ENCODE measurements at places on chromosomes 6 and 20.

DNA sequence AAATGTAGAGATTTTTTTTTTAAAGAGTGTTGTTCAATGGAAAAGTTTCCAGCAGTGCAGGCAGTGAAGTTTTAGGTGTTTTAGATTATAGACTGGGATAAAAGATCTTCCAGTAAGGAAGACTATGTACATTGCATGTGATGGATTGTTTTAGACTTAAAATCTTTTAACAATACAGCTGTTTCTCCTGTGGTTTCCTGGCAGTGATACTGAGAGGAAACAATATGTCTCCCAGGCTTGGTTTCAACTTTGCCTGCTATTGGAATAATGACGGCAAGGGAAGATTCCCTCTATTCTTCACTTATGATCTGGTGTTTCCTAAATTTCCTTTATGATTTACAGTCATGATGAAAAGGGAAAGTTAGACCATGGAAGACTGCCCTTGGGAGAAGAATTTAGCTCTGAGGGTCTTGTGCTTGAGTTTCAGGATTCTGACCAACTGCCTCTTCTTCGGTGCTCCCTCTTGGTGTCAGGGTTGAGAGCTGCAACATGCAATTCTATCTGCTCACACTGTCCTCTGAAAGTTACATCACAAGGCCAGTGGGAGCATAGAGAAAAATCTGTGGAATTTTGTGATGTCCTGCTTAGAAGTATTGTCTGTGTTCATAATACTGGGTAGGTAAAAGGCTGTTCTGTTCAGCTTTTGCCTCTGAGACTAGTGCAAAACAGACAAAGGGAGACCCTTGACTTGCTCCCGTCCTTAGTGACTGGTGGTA lies 262.8 kb upstream of the MAN1A1 start:
- no peak for DNase-seq

GRCh38 chr6:30824698-30825097 lies 59.6 kb upstream of the DDR1 start:
- DNase-seq, result no peak

DNA sequence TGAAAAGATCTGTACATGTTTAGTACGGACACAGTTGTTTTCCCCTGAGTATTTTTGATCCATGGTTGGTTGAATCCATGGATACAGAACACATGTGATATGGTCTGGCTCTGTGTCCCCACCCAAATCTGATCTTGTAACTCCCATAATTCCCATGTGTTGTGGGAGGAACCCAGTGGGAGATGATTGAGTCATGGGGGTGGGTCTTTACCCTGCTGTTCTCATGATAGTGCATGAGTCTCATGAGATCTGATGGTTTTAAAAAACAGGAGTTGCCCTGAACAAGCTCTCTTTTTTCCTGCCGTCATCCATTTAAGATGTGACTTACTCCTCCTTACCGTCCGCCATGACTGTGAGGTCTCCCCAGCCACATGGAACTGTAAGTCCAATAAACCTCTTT lies 139.2 kb downstream of the CDKAL1 start:
- DNase-seq, result no peak

GRCh38 chr6:37547564-37548061 lies 47.9 kb upstream of the CCDC167 start:
- no peak for DNase-seq

DNA sequence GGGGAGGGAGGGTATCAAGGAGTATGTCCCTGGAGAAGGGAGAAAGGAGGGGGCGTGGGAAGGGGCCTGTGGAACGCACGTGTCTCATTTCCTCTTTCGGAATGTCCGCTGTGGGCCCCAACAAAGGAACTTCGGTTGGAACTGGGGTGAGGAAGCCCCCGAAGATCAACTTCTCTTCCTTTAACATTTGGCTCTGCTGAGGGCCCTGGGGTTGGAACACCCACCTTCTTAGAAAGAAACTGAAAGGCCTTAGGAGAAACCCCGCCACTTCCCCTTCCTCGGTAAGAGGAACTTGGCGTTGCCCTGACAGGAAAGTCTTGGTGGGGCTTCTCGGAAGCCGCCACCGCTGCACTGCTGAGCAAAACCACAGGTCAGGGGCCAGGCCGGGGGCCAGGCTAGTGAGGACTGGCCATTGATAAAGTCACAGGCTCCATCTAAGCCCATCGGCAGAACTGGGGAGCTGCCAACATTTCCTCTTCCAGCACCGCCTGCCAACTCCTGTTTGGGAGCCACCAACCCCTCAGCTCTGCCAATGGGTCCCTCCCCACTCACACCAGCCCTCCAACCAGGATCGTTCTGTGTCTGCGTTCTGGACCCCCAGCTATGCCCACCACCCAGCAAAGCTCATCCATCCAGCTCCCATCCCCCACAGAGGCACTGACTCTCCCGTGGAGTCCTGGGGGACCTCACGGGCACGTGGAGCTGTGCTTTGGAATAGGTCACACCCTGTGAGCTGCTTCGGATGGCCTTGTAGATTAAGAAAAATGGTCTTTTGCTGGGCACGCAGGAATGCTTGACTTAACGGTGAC lies 44.8 kb downstream of the FGD2 start:
- DNase-seq, result peak; percentile 61

DNA sequence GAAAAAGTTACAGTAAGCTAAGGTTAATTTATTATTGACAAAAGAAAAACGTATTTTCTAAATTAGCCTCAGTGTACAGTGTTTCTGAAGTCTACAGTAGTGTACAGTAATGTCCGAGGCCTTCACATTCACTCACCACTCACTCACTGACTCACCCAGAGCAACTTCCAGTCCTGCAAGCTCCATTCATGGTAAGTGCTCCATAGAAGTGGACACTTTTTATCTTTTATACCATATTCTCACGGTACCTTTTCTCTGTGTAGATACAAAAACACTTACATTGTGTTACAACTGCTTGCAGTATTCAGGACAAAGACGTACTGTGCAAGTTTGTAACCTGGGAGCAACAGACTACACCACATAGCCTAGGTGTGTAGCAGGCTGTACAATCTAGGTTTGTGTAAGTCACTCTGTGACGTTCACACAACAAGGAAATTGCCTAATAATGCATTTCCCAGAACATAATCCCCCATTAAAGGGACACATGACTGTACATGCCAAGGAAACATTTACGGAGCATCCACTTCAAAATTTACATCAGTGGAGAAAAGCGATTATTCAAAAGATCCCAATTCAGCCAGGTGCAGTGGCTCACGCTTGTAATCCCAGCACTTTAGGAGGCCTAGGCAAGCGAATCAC lies 133.4 kb downstream of the BANF2 start:
- no peak for DNase-seq

GRCh38 chr20:62952373-62952967 lies at the start of gene SLC17A9:
SLC17A9 (plus strand) TSS chr20:62952709; CDS start chr20:62952831, 122 bp downstream.
- peak; percentile 67 for DNase-seq

DNA sequence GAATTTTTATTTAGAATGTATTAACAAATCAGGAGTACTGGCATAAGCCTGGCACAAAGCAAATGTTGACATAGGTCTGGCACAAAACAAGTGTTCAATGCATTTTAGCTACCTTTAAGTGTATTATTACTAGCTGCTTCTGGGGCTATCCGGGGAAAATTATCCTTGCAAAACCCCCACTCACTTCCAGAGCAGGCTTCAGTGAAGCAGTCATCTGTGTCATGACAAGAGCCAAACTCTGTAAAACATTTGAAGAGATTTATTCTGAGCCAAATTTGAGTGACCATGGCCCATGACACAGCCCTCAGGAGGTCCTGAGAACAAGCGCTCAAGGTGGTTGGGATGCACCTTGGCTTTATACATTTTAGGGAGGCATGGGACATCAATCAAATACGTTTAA lies 6.4 kb upstream of the TRIM38 start:
- no peak for DNase-seq

DNA sequence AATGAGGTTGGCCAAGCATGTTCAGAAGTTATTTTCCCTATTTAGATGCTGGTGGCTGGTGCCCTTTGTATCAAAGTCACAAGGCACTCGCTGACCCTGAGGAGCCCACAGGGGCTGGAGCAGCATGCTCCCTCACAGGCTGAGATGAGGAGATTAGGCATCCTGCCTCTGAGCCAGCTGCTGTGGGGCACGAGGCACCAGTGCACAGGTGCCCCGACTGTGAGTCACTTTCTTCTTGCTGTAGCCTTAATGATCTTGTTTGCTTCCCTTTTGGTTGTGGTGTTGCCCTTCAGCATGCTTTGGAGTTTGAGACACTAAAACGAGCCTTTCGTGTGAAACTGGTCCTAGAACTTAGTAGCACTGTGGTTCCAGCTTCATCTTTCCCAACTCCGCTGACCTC lies 4.3 kb downstream of the PSMG4 start:
- no peak for DNase-seq

DNA sequence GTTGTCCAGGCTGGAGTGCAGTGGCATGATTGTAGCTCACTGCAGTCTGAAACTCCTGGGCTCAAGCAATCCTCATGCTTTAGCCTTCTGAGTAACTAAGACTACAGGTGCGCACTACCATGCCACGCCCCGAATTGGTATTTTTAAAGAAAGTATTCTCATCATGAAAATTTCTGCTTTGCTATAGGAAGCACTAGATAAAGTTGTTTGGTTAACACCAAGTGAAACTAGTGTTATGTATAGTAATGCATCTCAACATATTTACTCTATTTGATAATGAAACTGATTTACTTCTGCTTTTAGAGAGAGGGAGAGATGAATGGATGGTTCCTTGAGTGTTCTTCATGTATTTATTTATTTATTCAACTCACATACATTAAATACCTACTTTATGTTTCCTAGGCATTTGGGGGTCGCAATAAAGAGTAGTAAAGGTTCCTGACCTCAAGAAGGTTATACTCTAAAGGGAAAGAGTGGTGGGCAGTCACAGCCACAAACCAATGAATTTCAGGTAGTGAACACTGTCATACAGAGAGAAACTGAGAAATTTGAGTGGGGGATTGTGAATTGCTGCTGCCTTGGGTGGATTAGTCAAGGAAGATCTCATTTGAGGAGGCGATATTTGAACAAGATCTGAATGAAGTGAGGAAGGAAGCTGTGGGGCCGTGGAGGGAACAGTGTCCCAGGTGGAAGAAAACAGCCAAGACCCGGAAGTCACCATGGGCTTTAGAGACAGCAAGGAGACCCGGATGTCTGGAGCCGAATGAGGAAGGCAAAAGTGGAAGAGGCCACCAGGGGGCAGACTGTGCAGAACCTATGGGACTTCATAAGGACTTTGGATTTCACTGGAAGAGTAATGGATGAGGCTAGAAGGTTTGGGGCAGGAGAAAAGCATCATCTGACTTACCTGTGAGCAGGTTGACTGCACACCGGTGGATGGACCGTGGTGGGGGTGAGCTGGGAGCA lies 185.6 kb downstream of the TSHZ2 start:
- no peak for DNase-seq

- no peak for DNase-seq
Observed at GRCh38 chr6:155185544-155185943, 78.3 kb upstream of the CLDN20 start.

- DNase-seq, result no peak
Observed at GRCh38 chr20:33566781-33567603, 77.1 kb downstream of the CBFA2T2 start.

DNA sequence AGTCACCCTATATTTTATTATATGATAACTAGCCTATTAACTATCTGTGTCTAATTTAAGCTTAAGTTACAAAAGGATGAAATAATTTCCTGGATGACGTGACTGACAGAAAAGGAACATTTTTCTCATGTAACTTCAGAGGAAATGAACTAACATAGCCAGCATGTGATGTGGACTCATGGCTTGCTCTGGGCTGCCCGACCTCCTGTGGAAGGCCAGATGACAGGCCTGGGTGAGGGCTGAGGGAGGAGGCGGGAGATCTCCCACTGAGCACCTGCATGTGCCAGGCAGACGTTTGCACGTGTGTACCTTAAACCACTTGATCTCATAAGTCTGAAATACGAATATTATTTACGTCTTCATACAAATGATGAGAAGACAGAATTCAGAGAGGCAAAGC lies 321.1 kb downstream of the SYNE1 start:
- no peak for DNase-seq

- no peak for DNase-seq
Observed at GRCh38 chr6:43339168-43339567, 30.3 kb downstream of the ZNF318 start.

DNA sequence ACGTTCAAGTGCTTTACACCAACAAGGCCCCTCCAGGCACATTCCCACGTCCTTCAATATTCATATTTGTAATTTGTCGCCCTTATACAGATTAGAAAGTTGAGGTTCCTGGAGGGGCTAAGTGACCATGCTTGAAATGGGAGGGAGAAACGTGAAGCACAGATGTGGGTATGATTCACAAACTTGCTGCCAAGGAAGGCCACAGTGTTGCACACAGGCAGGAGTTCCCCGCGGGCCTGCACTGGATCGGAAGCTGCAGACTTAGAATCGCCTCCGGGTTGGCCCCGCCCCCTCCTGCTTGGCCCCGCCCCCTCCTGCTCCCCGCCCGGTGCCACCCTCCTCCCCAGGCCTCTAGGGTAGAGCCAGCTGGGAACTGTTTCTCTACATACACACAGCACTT lies 58.2 kb upstream of the QKI start:
- DNase-seq, result no peak

DNA sequence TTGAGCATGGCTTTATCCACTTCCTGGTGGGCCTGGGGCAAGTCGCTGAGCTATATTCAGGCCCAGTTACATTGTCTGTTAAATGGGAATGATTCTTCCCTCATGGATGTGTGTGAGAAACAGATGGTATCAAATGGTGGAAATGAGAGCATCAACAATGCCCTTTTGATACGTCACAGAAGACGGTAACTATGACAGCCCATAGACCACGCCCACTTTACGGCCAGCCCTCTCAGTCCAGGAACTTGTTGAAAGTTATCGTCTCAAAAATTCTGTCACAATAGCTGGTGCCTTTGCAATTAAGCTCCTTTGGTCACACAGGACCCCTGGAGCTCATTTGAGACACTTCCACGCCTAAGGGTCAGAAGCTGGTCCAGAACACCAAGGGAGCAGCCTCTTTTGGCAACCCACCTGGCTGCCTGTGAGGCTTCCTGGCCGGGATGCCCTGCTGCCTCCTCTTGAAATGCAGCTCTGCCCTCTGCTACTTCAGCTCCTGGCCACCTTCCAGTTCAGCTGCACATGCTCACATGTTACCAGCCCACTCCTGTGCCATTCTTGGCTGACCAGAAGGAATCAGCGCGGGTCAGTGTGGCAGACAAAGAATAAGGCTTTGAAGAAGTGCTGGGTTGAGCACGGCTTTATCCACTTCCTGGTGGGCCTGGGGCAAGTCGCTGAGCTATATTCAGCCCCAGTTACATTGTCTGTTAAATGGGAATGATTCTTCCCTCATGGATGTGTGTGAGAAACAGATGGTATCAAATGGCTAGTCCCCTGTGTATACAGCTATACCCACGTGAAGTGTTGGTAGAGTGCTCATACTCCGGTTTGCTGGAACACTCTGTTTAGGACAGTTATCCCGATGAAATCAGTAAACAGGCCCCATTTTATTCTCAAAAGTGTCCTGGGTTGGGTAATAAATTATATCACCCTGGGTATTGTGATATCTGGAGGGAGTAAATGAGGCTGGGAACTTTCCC lies 199.2 kb upstream of the SUPT3H start:
- DNase-seq, result no peak

- DNase-seq, result no peak
Observed at GRCh38 chr6:43746613-43747102, 23.4 kb upstream of the VEGFA start.

DNA sequence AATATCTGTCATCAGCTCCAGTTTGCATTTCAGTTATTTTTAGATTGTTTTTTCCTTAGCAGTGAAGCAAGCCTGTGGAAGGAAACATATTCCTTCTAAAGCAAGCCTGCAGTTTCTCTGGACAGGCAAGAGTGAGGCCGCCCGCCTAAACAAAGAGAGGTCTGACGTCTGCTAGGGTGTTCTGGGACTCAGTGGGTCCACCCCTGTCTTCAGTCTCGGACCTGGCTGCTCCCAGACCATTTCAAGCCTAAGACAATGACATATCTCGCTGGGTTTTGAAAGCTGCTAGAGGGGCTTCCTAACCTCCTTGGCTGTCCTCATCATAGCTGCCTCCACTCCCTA lies 36.8 kb upstream of the RNF24 start:
- DNase-seq, result no peak
